ENCODE measurements at places on chromosomes 3 and 15.
A peak's percentile ranks its signal among the peaks of the same experiment; 100 is the strongest.

DNA sequence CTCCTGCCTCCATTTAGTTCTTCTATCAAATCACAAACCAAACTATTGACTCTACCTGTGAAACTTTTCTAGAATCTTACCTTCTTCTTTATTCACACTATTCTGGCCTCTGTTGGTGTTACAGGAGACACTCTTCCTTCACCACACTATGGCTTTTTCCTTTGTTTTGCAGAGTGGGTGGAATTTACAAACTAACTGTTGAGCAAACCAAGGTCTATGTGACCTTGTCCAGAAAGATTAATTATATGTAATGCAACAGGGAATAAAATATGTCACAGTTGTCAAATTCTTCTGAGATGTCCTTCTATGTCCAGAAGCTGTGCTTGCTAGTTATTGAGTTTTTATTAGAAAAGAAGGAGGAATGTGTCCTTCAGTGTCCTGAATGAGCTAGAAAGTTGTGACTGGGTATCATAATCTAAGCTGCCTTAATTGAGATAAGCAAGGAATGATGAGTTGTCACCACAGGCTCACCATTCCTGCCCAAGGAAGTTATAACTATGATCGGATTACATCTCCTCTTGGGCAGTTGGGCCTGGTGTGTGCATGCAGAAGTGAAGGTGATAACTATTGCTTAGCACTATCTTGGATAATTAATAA, 21.7 kb downstream of the ARL14 start:
- no peaks in the 10 kb centered on the region for H3K4me1 ChIP-seq

DNA sequence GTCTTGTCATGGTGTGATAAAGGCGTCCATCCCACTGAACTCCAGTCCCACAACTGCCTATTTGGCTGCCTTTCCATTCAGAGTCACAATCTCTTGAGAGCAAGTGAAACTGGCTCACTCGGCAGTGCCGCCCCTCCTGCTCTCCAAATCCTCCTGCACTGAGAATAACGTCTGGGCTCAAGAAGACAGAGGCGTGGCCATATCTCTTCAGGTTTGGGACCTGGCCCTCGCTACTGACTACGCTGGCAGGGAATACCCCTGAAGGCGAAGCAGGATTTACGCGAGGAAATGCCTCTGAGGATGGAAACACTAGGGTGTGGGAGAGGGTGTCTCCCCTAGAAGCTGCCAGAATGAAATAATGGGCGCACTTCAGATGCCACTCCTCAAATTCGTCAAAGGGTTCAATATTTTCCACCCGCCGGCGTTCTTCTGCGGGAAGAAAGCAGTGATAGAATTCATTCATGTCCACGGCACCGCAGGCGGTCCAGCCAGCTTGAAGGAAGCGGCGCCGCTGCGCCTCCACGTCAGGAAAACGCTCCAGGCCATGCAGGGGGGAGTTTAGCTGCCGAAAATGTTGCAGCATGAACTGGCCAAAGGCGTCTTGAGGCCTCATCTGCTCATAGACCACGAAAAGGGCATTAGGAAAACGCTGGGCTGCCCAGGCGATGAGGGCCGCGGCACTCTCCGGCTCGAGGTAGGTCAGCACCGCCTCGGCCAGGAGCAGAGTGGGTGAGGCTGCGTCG, 985 bp downstream of the LCMT2 start:
- H3K4me3 ChIP-seq, result peak overlapping the region; percentile 61
- H3K27ac ChIP-seq, result peak overlapping the region; percentile 97
- H3K27me3 ChIP-seq, result no peaks in the 10 kb centered on the region
- no peak for DNase-seq
- peaks cover 19% of the 10 kb centered on the region for H3K4me1 ChIP-seq

GRCh38 chr3:171260899-171261298, 199.3 kb downstream of the TNIK start:
- peaks cover 6% of the 10 kb centered on the region for H3K4me1 ChIP-seq
- DNase-seq, result no peak
- no peaks in the 10 kb centered on the region for H3K36me3 ChIP-seq
- H3K27ac ChIP-seq, result peak overlapping the region; percentile 58
- no peaks in the 10 kb centered on the region for H3K27me3 ChIP-seq

DNA sequence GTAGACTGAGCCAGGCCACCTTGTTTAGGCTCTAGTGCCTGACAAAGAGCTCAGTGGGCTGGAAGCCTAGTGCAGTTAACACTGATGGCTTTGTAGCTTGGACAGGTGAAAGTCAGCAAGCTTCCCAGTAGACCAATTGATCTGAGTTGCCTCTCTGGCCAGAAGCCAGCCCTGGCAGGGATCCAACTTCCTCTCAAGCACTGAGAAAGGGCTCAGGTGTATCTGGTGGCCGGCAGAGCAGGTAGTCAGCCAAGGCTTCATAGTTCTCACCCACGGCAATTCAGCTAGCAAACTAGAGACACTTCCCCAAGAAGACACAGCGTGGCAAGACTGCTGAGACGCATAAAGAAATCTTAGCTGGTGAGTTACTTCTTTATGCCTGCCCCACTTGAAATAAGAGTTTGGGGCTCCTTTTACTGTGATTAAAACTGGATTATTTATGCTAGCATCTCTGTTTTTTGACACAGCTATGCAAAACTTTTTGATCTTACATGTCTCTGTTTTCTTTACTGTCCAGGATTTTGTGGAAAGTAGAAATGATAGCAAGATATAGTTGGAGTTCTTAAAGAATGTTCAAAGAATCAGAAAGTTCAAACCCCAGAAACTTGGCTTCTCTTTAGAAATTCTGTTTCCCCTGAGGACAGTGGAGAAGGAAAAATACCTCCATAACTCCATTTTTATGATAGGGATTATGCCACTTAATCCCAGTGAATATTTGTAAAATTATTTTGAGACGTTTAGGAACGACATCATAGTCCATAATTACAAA, 8.4 kb upstream of the CA12 start:
- H3K4me1 ChIP-seq, result no peaks in the 10 kb centered on the region
- H3K36me3 ChIP-seq, result no peaks in the 10 kb centered on the region
- H3K4me3 ChIP-seq, result no peak overlapping the region

DNA sequence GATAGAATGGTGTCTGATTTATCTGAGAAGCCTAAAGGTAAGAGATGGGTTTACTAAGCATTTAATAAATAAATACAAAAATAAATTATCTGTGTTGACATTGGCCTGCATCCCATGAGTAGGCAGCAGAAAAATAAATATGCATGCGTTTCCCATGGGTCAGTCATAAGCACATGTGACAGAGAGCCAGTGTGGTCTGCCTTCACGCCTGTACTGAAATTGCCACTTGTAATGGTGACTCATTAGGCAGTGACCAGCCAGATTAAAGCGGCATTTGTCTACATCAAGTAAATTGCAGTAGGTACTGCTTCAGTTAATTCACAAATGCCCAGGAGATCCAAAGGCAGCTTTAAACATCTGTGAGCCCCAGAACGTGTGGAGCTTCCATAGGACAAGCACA, 399.6 kb downstream of the NAALADL2 start:
- no peaks in the 10 kb centered on the region for H3K4me1 ChIP-seq
- no peak overlapping the region for H3K27ac ChIP-seq

DNA sequence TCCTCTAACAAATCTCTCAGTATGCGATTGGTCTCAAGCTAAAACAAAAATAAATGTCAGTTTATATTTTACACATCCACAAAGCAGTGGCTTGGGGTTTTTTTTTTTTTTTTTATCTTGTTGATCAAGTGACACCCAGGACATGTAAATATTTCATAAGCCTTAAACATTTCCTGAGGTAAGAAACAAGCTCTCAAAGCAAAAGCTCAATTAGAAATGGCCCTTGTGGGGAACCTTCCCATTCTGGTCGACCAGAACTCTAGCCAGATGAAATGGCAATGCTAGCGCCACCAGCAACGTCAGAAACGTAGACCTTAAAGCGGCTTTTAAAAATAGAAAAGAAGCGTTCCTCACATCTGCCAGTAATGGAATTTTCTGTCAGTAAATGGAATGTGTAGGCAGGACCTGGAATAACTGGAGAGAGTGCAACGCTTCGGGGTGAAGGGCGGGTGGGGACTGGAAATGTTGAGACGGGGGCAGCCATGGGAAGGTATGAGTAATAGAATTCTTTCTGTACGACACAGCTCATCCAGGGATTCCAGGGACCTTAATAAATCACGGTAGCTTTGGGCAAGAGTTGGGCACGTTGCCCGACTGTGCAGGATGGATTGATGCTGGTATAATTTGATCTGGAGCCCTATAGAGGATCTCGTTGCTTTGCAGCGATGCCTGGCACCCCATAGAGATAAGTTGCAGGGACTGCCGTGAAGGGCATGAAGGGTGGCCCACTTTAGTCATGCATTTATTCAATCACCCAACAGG, 44.4 kb downstream of the BTD start:
- H3K36me3 ChIP-seq, result peaks cover 23% of the 10 kb centered on the region
- no peak for DNase-seq
- peaks cover 33% of the 10 kb centered on the region for H3K4me1 ChIP-seq
- H3K27ac ChIP-seq, result peak overlapping the region; percentile 71

GRCh38 chr3:184227481-184227935, 1.9 kb upstream of the VWA5B2 start:
- no peaks in the 10 kb centered on the region for H3K36me3 ChIP-seq
- H3K4me3 ChIP-seq, result no peak overlapping the region
- peaks cover 13% of the 10 kb centered on the region for H3K27me3 ChIP-seq
- no peak for DNase-seq
- H3K4me1 ChIP-seq, result peaks cover 21% of the 10 kb centered on the region
- H3K27ac ChIP-seq, result no peak overlapping the region

- no peak for DNase-seq
- no peaks in the 10 kb centered on the region for H3K27me3 ChIP-seq
- H3K4me3 ChIP-seq, result no peak overlapping the region
- H3K36me3 ChIP-seq, result no peaks in the 10 kb centered on the region
- peaks cover 14% of the 10 kb centered on the region for H3K4me1 ChIP-seq
These were observed 61.8 kb upstream of the TSC22D2 start for GRCh38 chr3:150346266-150346665.

DNA sequence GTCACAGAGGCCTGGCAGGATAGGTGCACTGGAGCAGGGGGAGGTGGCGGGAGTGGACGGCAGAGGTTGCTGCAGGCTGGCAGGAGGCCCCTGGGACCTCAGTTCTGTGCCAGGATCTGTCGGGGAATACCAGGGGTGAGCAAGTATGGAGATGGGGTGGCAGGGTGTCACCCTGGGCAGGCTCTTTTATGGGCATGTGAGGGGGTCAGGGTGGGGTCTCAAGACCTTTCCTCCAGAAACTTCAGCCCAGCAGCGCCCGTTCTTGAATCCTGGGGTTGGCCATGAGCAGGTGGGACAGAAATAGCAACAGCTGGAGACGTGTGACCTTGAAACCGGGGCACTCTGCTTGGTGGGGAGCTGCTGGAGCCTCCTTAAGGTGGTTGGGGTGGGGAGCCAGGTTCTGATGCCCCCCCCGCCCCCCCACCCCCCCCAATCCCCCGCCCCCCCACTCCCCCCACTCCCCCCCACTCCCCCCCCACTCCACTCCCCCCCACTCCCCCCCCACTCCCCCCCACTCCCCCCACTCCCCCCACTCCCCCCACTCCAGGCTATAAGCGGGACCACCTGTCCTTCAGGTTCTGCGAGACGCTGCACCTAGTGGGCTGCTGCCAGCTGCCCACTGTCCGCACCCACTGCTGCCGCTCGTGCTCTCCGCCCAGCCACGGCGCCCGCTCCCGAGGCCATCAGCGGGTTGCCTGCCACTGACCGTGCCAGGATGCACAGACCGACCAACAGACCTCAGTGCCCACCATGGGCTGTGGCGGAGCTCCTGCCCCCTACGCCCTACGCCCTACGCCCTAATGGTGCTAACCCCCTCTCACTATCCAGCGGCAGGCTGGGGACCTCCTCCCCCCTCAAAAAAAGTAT, 84.9 kb downstream of the TBC1D2B start:
- no peak overlapping the region for H3K4me3 ChIP-seq
- peaks cover 9% of the 10 kb centered on the region for H3K36me3 ChIP-seq
- H3K27ac ChIP-seq, result peak overlapping the region; percentile 89
- DNase-seq, result no peak

- H3K36me3 ChIP-seq, result no peaks in the 10 kb centered on the region
- DNase-seq, result no peak
- no peaks in the 10 kb centered on the region for H3K4me1 ChIP-seq
- H3K4me3 ChIP-seq, result no peak overlapping the region
These were observed 36.2 kb downstream of the AP4E1 start for GRCh38 chr15:50944672-50945071.

DNA sequence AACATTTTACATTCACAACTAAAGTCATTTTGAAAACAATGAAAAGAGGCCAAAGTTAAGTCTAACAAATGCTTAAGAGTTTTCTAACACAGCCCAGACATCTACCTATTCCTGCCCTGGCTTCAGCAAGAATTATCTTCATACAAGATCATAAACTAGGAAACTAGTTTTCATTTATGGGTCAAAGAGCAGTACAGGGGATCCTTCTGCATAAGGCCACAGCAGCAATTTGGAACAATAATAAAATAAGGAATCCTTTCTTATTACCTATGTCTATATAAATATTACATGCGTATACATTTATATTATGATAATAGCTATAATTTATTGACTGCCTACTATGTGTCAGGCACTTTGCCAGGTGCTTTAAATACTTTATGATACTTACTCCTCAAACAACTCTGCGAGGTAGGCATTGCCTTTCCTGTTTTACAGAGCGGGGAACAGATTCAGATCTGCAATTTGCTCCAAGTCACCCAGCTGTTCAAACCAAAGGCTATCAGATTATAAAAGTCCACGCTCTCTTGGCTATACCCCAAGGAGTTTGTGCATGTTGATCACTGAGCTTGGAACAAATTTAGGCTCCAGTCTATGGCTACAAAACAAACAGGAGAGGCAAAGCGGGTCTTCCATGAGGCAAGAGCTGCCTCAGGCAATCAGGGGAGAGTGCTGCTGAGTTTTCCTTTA, 196.4 kb downstream of the RORA start:
- H3K4me1 ChIP-seq, result peaks cover 31% of the 10 kb centered on the region
- H3K27ac ChIP-seq, result no peak overlapping the region
- no peak overlapping the region for H3K4me3 ChIP-seq
- no peaks in the 10 kb centered on the region for H3K36me3 ChIP-seq
- no peak for DNase-seq

DNA sequence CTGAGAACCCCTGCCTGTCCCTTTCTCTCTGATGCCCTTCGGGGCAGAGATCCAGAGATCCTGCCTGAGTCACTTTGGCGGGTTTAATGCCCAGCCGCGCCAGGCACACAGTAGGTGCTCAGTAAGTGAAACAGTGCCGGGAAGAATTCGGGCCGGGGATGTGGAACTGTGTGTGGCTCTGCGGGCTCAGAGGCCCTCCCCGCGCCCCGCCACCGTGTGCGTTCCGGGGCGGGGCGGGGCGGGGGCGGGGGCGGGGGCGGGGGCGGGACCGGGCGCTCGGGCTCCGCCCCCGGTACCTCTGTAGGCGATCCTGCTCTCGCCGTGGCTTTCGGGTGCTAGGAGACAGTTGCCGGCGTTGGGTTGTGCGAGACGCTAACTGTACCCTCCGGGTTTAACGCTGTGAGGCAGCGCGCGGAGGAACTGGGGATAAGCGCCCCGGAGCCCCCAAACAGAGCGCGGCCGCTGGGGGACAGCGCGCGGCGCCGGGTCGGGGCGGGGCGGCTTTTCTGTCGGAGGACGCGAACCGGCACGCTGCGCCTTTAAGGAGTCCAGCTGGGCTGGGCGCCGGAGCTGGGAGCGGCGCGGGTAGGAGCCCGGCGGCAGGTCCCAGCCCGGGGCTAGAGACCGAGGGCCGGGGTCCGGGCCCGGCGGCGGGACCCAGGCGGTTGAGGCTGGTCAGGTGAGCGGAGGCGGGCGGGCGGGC, at the start of gene ABHD6:
ABHD6 (plus strand) TSS at position 555 of the 703 bp plus-strand sequence. CDS start 18,795 bp downstream, outside the sequence.
- H3K27ac ChIP-seq, result peak within 1 kb of the TSS; percentile 88
- H3K4me3 ChIP-seq, result peak within 1 kb of the TSS; percentile 84
- peak; percentile 12 for DNase-seq
- peaks cover 13% of the 10 kb centered on the region for H3K4me1 ChIP-seq
